CD14-positive monocyte (primary cell): ENCODE measurements at places on chromosomes 13 and 19. TPM values are rescaled to one million over a fixed set of nuclear protein-coding genes. Genes with fewer than 3 reads are reported as not detected.

- H3K27ac ChIP-seq, result peak within 1 kb of the TSS; percentile 5
- peak within 1 kb of the TSS; percentile 82 for H3K4me3 ChIP-seq
- H3K4me1 ChIP-seq, result peaks cover 51% of the 10 kb centered on the region
- no peak for DNase-seq
These were observed at the start of gene CYP2S1 for GRCh38 chr19:41192574-41193429. Gene CYP2S1, plus strand, starts transcription at chr19:41193219. Its CDS starts 46 bp downstream, at chr19:41193265.

GRCh38 chr19:57850553-57851017, 926 bp downstream of the ZNF587 start:
- H3K4me3 ChIP-seq, result peak overlapping the region; percentile 80
- DNase-seq, result no peak
- peaks cover 14% of the 10 kb centered on the region for H3K4me1 ChIP-seq
- H3K27ac ChIP-seq, result peak overlapping the region; percentile 82
- no peaks in the 10 kb centered on the region for H3K27me3 ChIP-seq

DNA sequence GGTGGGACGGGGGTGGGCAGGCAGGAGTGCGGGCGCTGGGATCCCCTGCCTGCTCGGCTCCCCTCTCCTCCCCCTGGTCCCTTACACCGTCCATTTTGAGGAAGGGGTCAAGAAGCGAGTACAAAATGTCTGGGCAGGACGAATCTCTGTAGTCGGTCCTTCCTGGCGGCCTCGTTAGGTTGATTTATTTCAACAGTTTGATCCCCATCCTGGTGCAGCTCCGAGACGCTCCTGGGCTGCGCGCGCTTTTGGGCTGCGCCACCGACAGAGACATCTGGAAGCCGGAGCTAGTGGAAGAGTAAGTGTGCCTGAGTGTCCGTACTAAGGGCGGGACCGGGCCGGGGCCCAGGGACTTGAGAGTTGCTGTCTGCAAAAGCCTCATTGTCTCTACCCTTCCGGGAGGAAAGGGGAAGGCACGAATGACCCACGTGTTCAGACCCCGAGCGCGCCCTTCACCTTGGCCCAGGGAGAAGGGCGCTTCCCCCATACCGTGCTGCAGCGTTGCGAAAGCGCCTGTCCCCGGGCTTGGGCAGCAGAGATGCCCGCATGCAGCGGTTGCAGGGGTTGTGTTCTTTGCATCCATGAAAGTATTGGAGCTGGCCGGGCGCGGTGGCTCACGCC, 1.8 kb downstream of the ZNF114 start:
- no peaks in the 10 kb centered on the region for H3K27me3 ChIP-seq
- H3K4me1 ChIP-seq, result peaks cover 14% of the 10 kb centered on the region
- DNase-seq, result peak; percentile 20

GRCh38 chr13:51801631-51802099, 2.3 kb downstream of the DHRS12 start:
- H3K36me3 ChIP-seq, result no peaks in the 10 kb centered on the region
- no peak overlapping the region for H3K4me3 ChIP-seq
- no peak overlapping the region for H3K27ac ChIP-seq
- peaks cover 3% of the 10 kb centered on the region for H3K27me3 ChIP-seq
- H3K4me1 ChIP-seq, result peaks cover 32% of the 10 kb centered on the region

The ZNF541 gene
- not detected in 2 replicates for polyA plus RNA-seq

The MCF2L gene
- polyA plus RNA-seq, result not detected in 2 replicates

The FXYD1 gene
- polyA plus RNA-seq, result 0.74 TPM

The HRC gene
- polyA plus RNA-seq, result not detected
